ENCODE measurements at places on chromosomes 5 and 9.

DNA sequence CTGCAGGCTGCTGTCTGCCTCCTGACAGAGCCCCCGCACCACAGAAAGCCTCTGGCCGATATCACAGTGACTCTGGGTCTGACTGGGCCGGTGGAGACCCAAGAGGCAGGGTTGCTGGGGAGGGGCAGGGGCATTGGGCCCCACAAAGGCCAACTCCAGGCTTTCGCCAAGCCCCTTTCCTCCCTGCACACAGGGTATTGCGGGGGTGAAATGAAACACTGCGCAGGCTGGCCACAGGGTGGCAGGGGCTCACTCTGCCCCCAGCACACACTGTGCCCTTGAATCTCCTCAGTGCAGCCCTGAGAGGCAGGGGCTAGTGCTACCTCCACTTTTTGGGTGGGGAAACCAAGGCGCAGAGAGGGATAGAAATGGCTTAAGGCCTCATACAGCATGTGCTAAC lies 44.6 kb downstream of the BARX1 start:
- DNase-seq = no peak

DNA sequence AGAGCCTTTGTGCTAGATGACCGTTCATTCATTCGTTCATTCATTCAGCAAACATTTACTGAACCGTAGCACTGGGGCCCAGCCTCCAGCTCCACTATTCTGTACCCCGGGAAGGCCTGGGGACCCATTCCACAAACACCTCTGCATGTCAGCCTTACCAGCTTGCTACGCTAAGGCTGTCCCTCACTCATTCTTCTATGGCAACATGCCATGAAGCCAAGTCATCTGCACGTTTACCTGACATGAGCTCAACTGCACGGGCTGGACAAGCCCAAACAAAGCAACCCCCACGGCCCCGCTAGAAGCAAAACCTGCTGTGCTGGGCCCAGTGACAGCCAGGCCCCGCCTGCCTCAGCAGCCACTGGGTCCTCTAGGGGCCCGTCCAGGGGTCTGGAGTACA lies 6.0 kb downstream of the CEL start:
- DNase-seq = no peak

DNA sequence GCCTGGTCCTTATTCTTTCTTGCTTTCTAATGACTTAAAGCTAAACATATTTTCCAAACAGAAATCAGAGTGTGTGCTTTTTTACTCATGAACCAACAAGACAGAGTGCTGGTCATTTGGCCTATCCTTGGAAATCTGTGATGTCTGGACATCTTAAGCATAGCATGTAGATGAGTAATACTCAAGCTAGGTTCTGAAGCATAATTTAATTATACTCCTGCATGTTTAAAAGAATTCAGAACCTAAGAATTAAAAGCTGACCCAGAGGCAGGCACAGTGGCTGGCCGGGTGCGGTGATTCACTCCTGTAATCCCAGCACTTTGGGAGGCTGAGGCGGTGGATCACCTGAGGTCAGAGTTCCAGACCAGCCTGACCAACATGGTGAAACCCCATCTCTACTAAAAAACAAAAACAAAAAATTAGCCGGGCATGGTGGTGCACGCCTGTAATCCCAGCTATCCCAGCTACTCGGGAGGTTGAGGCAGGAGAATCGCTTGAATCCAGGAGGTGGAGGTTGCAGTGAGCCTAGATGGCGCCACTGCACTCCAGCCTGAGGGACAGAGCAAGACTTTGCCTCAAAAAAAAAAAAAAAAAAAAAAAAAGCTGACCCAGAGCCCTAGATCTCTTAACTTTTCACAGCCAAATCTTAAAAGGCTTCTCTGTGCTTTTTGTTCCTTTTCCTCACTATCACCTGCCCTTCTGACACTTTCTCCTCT lies 16.2 kb upstream of the TJP2 start:
- peak; percentile 29 for DNase-seq

DNA sequence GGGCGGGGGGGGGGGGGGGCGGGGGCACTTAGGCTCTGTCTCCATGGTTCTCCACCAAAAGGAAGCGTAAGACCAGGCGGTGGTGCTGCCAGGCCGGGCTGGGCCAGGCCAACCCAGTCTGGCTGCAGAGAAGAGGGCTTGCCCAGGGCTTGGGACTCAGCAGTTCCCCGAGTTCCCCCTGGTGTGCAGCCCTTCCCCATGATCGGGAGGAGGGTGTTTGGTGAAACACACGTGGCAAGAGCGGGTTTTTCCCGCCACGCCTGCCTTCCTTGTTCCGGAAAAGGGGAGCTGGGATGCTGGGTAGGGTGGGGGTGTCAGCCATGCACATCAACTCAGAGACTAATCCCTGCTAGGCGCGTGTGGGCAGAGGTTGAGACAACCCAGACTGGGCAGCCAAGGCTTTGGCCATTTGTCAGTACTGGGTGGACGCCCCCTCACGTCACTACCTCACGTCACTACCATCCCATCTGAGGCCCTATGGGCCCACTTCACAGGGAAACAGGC lies 32.9 kb downstream of the PRRX2 start:
- no peak for DNase-seq

DNA sequence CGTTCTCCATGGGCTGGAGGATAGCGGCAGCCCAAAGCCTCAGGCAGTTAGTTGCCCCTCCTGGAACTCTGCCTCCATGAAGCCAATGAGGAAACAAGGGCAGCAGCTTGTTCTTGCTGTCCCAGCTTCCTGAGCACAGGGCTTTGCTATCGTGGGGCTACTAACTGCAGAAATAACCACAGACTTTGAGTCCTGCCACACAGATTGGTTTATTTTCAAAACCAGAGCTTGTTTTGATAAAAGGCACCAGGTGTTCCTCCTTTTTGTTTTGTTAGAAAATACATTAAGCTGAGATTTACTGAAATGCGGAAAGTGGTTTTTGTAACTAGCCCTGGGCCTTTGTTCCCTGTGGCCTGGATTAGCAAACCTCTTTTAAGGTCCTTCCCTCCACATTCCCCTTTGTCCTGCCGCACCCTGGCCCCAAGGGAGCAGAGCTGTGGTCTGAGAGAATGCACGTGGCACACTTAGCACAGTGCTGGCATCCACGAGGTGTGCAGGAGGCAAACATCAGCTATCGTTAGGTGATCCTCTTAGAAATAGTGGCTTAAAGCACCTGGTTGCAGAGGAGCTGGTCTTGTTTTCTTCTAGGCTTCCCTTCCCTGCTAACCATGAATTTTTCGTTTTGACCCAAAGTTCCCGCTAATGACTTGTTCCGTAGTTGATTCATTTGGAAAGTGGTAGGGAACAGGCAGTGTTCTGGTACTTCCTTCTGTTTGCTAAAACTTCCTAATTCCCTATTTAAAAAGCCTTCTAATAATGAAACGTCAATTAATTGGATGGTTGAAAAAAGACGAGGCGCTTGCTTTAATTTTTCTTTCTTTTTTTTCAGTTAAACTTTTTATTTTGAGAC lies 21.5 kb downstream of the MVB12B start:
- peak; percentile 34 for DNase-seq
